ENCODE measurements at places on chromosomes 16 and 17.

GRCh38 chr17:7809086-7809790 is 24.8 kb upstream of the KDM6B start:
- DNase-seq = no peak

DNA sequence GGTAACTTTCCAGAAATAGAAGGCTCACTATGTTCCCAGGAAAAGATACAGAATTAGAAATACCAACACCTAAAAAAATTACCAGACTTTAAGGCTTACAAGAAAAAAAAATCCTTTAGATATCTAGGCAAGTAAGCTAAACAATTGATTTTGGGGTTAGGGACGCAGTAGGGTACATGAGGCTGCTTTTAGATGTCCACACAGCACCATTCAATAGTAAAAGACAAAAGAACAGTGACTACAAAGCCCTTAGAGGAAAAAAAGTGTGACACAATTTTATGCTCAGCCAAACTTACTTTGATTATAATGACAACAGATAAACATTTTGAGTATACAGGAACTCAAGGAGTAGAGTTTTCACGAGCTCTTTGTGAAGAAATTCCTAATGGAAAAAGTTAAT is 29.9 kb downstream of the METTL16 start:
- DNase-seq = no peak

GRCh38 chr16:11990702-11991390 is 14.3 kb downstream of the SNX29 start:
- no peak for DNase-seq

GRCh38 chr16:24953721-24954120 is 61.4 kb downstream of the ARHGAP17 start:
- no peak for DNase-seq

- DNase-seq = no peak
Observed at GRCh38 chr17:3846437-3847164, 555 bp upstream of the NCBP3 start.

GRCh38 chr16:56849690-56850680 is 15.0 kb upstream of the SLC12A3 start:
- DNase-seq = no peak

DNA sequence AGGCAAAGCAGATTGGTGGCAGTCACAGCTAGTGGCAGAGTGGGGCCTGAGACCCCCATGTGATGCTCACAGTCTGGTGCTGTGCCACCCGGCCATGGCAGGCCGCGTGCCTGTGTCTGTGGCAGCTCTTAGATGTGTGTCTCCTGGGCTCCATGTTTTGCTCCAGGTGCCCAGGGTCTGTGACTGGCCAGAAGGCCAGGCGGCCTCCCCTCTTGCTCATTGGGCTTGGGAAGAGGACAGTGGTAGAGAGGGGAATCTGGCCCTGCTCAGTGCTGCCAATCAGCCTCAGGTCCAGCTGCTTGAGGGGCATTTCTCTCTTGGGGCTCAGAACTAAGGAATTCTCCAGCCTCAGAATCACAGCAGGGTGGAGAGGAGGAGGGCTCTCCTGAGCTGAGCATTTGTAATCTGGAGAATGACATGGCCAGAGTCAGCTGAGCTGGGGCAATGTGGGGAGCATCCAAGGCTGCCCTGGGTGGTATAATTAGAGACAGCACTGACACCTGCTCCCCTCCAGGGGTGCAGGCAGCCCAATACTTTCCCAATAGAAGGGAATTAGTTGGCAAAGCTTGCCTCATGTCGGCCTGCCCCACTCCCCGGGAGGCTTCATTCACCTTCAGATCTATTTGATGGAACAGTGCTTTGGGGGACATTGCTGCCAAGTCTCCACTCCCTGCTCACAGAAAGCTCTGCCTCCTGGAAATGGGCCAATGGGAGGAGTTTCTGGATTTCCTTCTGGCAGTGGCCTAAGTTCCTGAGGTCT is 2.7 kb upstream of the LASP1NB start:
- no peak for DNase-seq

GRCh38 chr17:72677714-72678390 is 414.6 kb downstream of the SLC39A11 start:
- DNase-seq = no peak

GRCh38 chr17:80981929-80982425 is 9.7 kb upstream of the CHMP6 start:
- DNase-seq = no peak

DNA sequence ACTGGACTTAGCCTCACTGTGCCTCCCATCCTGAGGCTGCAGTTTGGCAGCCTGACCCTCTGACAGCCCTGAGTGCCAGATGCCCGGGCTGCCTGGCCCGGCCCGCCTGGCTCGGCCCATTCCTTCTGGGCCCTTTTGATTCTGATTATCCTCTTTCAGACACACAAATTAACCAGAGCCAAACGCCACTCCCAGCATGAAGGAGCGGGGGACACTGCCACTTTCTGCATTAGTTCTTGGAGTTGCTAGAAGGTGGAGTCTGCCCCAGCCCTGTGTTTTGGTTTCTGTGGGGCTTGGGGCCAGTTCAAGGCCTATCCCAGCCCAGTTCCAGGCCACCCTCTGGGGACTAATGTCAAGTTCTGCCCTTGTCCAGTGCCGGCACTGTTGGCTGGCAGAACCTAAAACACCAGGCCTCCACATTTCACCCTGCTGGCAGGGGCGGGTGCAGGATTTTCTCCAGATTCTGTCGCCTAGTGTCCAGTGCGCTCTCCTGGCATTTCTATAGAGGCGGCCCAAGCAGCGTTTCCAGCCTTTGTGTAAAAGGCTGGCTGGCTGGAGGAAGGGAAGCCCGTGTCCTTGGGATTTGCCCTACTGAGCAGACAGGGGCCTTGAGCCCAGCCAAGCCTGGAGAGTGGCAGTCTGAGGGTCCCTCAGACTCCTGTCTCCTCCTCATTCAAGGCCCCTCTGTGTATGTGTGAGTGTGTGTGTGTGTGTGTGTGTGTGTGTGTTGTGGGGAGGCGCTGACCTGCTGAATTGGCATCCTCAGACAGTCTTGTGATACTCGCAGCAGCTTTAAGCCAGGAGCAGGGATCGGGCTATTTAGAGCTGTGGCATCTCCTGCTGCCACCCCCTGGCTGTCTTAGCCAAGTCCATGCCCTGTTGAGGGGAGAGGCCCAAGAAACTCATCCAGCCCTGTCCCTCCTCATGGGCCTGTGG is 21.4 kb downstream of the PLCD3 start:
- DNase-seq = no peak

- DNase-seq = no peak
Observed at GRCh38 chr16:19203374-19203966, 35.4 kb downstream of the SYT17 start.

- no peak for DNase-seq
Observed at GRCh38 chr17:8857919-8858318, 9.6 kb downstream of the PIK3R6 start.

GRCh38 chr17:39753514-39754160 is 15.9 kb downstream of the GRB7 start:
- DNase-seq = peak; percentile 82

GRCh38 chr17:76138234-76138895 is 2.7 kb downstream of the FOXJ1 start:
- no peak for DNase-seq

- DNase-seq = peak; percentile 4
Observed at GRCh38 chr17:10616502-10617119, 40.5 kb downstream of the MYH3 start.

- no peak for DNase-seq
Observed at GRCh38 chr16:84105301-84105815, 11.4 kb downstream of the MBTPS1 start.

DNA sequence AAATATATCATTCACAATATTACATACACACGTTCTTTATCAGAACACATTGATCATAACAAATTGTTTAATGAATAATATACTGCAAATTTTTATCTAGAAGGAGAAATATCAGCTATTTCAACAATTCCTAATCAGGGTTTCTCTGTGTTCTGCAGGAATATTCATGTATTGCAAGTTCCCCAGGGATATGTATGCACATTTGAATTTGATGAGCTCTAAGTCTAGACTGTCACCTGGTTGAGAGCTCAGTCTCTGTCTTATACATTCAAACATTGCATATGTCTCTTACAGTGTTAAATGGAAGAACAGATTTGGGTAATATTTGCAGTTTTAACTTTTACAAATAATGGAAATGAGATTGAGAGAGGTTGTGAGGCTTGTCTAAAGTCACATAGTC is 829.7 kb downstream of the CDH11 start:
- no peak for DNase-seq

DNA sequence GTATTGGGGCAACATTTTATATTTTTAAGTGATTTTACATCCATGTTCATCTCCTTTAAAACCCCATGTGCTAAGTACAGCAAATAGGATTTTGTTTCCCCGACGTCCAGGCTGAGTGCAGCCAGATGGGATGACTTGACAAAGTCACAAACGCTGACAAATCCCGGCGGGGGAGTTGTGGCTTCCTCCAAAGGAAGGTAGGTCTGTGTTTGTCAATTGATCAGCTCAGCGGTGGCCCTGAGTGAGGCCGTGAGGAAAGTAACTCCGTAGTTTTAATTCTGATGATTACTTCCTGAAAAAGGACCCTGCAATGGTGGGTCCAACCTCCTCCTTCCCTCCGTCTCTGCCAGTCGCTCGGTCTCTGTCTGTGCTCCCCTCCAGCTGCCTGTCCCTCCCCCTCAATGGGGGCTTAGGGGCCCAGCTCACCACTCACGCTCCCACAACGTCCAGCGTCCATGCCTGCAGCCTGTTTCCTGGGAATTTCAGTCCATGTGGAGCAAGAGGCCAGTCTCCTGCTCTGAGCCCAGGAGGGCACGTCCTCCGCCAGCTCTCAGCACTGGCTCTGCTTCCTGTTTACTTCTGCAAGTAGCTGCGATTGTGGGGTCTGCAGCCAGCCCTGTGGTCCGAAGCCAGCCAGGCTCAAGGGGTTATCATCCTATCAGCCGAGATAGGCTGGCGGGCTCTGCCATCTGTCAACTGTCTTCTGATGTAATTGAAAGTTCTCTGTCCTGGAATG is 209.4 kb upstream of the FOXF1 start:
- no peak for DNase-seq

DNA sequence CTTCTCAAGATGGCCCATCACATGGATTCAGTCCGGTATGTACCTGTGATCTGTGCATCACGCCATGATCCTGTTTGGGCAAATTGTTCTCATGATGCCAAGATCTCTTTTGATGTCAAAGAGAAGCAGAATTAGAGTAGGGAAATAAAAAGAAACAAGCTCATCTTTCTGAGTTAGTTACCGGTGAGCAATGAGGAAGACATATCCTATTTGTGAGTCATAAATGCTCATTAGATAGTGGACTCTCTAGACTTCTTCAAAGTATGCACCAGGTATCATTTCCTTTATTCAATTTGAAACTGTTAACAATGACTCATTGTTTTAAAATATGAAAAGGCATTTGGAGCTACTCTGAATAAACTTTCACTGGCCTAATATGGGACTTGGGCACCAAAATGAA is 8.0 kb upstream of the KRTAP4-12 start:
- DNase-seq = no peak

DNA sequence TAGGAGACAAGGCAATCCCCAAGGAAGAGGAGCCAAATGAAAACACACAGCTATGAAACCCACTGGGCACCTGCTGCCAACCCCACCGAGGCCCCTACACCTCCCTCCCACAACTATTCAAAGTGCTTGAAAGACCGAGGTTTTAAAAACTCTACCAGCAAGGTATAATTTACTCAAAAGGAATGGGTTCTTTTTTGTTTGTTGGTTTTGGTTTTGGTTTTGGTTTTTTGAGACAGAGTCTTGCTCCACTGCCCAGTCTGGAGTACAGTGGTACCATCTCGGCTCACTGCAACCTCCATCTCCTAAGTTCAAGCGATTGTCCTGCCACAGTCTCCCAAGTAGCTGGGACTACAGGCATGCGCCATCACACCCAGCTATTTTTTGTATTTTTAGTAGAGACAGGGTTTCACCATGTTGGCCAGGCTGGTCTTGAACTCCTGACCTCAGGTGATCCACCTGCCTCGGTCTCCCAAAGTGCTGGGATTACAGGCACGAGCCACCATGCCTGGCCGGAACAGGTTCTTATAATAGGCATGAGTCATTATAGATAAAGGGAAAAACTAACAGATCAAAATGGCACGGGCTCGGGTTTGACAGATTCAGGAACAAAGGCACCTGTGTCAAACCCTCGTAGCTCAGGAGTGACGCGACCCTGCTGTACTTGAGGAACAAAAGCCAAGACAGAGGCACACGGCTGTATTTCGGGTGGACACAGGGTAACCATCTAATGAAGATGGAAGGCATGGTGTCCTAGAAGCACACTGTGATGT is 40.7 kb downstream of the COTL1 start:
- no peak for DNase-seq

DNA sequence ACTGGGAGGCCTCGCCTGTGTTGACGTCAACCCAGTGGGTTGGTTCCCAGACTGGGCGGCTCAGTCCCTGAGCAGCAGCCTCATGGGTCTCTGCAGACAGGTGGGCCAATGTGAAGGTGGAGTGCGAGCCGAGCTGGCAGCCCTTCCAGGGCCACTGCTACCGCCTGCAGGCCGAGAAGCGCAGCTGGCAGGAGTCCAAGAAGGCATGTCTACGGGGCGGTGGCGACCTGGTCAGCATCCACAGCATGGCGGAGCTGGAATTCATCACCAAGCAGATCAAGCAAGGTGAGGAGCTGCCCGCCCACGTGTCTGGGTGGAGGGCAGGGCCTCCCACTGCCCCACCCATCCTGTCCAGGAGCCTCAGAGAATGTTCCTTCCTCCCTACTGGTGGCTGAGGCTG is 44.1 kb downstream of the MRC2 start:
- no peak for DNase-seq

- DNase-seq = no peak
Observed at GRCh38 chr16:12646490-12647274, 157.0 kb downstream of the CPPED1 start.

DNA sequence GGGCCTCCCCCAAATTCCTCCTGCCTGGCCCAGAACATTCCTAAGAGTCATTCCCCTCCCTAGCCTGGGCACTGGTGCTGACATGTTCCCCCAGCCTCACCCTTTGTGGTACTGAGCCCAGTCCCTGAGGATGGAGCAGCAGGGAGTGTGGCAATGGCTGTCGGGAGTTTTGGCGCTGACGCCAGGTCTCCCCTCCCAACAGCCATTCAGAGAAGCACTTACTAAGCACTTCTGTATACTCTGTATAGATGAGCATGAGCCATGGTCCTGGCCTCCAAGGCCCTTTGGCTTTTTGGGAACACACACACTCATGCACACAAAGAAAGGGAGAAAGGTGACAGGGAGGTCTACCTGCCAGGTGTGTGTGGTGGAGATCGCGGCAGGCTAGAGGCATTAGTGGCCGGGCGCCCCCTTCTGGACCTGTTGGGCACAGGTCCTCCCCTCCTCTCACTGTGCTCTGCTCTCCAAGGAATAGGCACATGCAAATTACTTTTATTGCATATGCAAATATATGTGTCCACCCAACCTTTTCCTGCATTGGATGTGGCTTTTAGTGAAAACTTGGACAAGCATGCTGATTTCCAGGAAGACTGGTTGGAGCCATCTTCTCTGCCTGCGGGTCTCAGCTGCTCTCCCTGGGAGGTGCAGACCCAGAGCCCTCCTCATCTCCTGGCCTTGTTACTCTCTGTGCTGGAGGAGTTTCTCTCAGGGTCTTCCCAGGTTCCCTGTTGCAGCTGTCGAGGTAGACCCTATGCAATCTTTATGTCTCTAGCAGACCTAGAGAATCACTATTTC is 17.4 kb upstream of the C17orf107 start:
- peak; percentile 8 for DNase-seq
